Activated naive CD4-positive, alpha-beta T cell treated with anti-CD3 and anti-CD28 coated beads, Interleukin-2, amount 50 U/mL, for 16 hours (primary cell): ENCODE measurements at places on chromosomes 7 and 10.

GRCh38 chr10:129968020-129968852, 4.2 kb upstream of the EBF3 start:
- no peak for DNase-seq

GRCh38 chr10:43090188-43090587, 13.3 kb downstream of the RET start:
- no peak for DNase-seq

GRCh38 chr10:132706701-132707100, 79.2 kb downstream of the NKX6-2 start:
- DNase-seq = no peak

DNA sequence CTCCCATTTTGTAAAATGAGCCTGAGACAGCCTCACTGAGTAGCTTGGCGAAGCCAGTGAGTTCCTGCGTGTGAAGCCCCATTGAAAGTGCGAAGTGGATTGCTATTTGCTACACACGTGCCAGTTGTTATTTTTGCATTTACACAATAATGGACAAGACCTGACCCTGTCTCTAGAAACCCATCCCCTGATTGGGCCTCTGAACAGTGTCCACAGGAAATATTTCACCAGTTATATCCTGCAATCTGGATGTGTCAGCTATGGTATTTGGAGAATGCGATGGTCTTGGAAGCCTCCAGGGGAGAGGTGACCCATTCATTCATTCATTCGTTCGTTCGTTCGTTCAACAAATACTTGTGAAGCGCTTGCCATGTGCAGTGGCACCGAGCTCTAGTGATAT, 37.1 kb downstream of the COL13A1 start:
- DNase-seq = no peak

DNA sequence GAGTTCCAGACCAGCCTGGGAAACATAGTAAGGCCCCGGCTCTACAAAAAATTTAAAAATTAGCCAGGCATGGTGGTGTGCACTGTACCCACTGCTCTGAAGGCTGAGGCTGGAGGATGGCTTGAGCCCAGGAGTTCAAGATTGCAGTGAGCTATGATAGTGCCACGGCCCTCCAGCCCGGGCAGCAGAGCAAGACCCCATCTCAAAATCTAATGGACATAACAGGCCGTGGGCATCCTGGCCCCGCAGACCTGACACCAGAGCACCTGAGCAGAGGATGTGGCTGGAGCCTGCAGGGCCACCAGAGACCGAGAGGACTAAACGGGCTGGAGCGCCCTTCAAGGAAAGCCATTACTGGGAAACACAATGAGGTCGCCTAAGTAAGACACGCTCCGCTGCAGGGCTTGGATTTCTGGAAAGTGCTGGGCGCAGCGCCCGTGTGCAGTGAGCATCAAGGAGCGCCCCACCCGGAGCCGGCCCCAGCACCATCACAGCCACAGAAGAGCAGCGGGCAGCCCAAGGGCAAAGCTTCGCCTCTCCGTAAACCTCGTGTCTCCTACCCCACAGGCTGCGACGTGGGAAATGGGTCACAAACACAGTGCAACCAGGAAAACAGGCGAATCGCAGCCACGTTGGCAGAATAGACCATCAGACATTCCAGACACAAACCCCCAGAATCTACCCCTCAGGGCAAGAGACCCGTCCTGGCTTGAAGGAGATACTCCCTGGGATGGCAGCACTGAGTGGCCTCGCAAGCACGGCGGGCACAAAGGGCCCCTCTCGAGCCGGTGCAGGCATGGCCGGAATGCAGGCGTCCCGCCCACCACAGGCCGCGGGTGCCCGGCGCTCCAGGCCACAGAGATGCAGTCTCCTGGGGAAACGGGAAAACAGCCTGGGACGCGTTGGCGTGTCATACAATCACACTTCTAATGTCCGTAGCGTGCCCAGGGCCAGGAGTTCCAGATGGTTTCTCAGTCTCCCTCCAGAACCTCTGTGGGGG, 4.9 kb downstream of the RADIL start:
- DNase-seq = no peak

DNA sequence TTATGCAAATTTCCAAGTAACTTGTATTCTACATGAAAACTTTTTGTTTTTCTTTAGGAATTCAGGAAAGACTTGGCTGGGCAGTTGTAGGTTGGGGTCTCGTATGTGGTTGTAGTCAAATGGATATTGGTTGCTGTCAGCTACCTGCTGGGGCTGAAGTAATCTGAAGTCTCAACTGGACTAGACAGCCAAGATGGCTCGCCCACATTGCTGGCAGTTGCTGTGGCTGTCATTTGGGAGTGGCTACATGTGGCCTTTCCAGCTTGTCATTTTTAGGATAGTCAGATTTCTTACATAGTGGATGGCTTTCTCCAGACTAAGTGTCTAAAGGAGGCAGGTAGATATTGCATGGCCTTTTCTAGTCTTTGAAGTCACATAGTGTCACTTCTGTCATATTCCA, 32.6 kb downstream of the EXOC6 start:
- DNase-seq = no peak

DNA sequence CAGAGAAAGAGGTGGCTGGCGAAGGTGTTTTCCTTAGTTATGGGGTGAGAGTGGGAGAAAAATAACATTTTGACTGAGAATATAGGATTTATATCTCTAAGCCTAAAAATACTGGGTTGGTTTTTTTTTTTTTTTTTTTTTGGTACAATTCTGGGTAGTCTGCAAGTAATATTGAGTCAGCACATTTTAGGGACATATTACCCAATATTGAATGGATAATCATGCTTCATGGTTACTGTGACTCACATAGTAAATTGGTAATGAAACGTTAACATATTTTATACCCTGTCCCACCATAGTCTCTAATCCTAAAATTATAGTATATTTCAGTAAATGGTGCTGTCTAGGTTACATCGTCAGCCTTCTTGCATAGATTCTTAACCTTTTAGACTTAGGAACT, 91.4 kb downstream of the TPST1 start:
- no peak for DNase-seq

DNA sequence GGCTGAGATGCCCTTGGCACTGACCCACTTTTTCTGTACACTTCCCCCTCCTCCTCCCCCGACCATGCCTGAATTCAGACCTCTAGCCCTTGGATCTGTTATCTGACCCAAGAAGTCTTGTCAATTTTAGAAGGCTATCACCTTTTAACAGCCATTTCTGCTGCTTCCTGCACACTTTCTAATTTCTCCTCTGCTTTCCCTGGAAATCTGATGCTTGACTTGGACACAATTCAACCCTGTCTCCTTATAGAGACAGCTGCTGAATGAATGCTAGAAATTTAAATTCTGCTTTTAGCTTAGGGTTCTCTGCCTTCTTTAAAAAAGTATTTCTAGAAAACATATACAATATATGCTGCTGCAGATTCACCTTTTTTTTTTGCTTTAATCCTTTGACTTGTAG, 417.9 kb upstream of the KLF6 start:
- no peak for DNase-seq

DNA sequence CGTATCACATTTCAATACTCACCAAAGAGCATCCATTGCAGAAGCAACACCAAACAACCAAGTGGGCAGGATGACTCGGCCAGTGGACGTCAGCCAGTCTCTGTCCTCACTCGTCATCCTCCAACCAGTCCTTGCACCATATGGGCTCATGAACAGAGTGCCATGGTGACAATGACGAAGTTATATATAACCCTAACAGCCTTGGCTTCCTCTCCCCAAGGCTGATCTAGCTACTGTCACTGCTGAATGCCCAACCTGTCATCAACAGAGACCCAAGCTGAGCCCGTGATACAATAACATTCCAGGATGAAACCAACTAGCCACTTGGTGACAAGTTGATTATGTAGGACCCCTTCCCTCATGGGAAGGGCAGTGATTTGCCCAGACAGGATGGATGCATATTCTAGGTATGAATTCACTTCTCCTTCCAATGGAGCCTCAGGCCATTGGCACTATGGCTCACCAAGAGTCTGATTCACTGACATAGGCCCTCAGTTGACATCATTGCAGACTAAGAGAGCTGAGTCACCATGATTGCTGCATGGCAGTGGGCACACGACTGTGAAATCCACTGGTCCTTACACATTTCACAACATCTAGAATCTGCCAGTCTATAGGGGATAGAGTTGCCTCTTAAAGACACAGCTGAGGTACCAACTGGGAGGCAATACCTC, 26.3 kb upstream of the PPIF start:
- DNase-seq = peak; percentile 31

- DNase-seq = no peak
Measured at GRCh38 chr10:51617576-51618235, 81.7 kb downstream of the CSTF2T start.

DNA sequence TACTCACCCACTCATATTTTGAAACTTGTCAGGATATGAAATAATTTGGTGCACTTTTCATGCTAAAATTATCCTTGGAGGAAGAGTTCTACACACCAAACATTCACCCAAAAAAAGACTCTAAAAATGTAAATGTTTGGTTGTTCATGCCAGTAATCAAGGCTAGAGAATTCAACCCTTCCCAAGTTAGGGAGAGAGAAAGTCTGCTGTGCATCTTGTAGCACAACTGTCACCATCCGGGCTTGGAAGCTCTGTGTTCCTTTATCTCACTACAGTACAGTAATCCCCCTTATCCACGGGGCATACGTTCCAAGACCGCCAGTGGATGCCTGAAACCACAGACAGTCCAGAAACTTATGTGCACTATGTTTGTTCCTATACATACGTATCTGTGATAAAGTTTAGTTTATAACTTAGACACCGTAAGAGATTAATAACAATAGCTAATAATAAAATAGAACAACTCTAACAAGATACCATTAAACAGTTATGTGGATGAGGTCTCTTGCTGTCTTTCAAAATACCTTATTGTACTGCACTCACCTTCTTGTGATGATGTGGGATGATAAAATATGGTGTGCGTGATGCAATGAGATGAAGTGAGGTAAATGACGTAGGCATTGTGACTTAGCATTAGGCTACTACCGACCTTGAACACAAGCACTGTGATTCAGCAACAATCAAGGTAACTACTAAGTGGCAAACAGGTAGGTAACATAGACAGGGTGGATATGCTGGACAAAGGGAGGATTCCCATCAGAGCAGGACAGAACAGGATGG, 24.6 kb upstream of the HECTD2 start:
- no peak for DNase-seq

DNA sequence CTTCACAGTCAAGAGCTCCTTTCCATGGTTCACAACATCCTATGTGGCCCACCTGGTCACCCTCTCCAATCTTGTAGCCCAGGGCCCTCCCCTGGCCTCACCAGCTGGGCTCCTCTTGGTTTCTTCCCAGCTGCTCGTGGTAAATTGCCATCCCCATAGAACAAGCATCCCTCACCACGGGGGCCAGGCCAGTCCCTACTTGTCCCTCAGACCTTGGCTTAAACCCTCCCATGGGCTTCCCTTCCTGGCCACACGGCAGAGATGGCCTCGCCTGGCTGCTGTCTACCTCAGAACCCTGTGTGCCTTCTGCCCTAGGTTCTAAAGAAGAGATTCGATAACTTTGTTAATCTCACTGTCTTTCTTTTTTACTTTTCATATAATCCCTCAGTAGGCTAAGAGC, 153.3 kb upstream of the TCERG1L start:
- no peak for DNase-seq

- DNase-seq = no peak
Measured at GRCh38 chr10:11144626-11145494, 127.2 kb downstream of the CELF2 start.

DNA sequence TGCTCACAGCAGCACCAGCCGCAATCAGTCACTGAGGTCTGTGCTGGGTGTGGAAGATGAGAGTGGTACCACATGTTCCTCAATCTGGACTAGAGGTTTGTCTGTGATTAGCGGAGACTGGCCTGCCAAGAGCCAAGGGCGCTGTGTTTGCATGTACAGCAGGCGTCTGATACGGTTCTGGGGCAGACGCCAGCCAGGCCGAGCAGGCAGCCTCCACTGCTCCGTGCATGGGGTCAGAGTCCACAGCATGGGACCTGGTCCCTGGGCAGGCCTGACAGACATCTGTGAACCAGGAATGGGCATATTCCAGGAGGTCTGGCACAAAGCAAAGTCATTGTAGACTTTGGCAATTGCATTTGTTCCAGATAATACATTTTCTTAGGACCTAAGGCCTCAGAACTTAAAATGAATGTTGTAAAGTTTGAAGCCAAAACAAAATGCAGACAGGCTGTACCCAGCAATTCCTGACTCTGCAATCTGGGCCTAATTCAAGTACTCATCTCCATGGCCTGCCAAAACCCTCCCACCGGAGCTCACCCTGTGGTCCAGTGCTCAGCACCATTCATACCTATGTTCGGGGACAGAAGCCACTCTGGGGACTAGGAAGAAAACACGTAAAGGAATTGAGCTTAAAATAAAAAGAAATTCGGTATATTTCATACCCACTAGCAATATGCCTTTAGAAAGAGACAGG, 50.0 kb upstream of the FAM20C start:
- no peak for DNase-seq

DNA sequence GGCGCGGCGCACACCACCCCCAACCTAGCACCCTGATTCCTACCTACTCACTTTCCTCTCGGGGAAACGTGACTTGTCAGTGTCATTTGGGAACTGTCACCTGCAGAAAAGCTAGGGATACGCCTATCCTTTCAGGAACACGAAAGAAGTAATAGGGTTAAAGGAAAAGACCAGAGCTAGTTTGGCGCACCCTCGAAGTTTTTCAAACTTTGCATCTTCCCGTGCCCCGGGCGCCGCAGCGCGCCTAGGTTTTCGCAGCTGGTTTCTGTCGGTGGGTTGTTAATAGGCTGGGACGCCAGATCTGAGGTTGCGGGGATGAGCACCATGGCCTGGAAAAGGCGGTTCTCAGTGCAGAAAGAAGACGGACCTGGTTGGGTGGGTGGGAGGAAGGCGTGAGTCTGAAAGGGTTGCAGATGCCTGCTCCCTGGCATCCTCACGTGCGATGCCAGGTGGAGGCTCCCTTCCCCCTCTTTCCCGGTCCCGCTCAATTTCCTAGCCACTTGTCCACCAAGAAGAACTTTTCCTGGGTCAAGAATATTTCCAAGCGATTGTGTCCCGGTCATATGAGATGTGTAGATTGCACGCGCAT, 568 bp upstream of the MEOX2 start:
- no peak for DNase-seq
